ENCODE measurements at places on chromosomes 13 and 19.

GRCh38 chr13:44171156-44171555, 202.5 kb upstream of the SERP2 start:
- no peak for DNase-seq

DNA sequence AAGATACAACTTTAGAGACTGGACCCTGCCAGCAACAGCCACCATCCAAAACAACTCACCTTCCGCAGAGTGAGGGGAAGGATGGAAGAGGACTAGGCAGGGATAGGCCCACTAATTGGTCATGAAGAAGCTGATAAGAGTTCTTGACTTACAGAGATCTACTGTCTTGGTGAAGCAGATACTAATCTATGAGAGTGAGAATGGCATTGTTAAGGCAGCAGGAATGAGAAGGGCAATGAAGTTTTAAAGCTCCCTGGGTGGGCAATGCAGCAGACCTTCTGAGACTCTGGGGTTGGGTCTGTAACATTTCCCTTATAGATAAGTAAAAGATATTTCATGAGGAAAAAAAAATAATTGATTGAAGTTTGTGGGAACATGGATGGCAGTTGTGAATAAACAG, 63.7 kb downstream of the KLF12 start:
- no peak for DNase-seq

- peak; percentile 77 for DNase-seq
These were observed 40.8 kb downstream of the BBC3 start for GRCh38 chr19:47190167-47190727.

GRCh38 chr19:998064-998463, 2.2 kb upstream of the GRIN3B start:
- no peak for DNase-seq

GRCh38 chr19:3514930-3515329, 8.8 kb downstream of the FZR1 start:
- no peak for DNase-seq

- no peak for DNase-seq
These were observed 2.4 kb upstream of the SSBP4 start for GRCh38 chr19:18416778-18417249.

GRCh38 chr13:20700288-20700687, 3.2 kb upstream of the IL17D start:
- DNase-seq = no peak

GRCh38 chr13:30869491-30869890, 36.6 kb upstream of the MEDAG start:
- no peak for DNase-seq

GRCh38 chr13:67568205-67568604, 338.1 kb upstream of the PCDH9 start:
- no peak for DNase-seq

DNA sequence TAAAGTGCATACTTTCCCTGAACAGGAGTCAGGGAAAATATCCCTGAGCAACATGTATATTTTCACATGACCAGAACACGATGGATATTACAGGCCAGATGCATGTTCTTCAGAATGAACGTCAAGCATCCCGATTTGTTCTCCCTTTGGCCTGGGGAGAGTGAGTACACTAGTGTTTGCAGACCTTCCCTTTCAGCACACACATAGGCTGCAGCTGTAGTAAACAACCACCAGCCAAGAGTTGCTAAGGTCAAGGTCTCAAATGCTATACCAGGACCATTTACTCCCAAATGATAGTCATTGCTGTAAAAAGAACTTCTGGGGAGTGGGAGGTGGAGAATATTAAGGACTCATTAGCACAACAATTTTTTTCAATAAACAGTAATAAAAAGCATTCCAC, 3.0 kb downstream of the KLF12 start:
- no peak for DNase-seq

Data from pulmonary artery endothelial cell (primary cell).